ENCODE measurements at places on chromosomes 6 and 20. TPM values are rescaled to one million over a fixed set of nuclear protein-coding genes. Genes with fewer than 3 reads are reported as not detected.
A peak's percentile ranks its signal among the peaks of the same experiment; 100 is the strongest.

DNA sequence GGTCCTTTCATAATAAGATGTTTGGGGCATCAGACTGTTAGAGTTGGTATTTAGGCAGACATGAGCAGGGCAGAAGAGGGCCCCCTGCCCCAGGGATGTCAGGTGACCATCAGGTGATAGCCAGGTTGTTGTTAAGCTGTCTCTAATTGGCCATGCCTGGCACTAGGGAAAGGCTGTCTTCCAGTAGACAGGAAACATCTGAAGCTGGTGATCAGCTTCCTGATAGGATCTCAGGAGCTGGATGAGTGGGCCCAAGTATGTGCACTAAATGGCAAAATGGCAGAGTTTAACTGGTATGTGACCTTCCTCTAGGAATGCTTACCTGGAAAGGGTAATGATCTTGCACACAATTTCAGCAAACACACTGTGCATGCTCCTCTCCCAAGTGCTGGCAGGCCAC lies 190.7 kb downstream of the CDH26 start:
- no peak for DNase-seq
- H3K27ac ChIP-seq = no peak overlapping the region
- H3K36me3 ChIP-seq = no peaks in the 10 kb centered on the region
- no peaks in the 10 kb centered on the region for H3K27me3 ChIP-seq
- no peak overlapping the region for H3K4me3 ChIP-seq

CYP21A2 gene
- 0.61 TPM for total RNA-seq

GRCh38 chr20:2086980-2087377 lies 14.6 kb upstream of the STK35 start:
- no peak overlapping the region for H3K27ac ChIP-seq
- H3K36me3 ChIP-seq = no peaks in the 10 kb centered on the region
- H3K4me1 ChIP-seq = no peaks in the 10 kb centered on the region
- no peak overlapping the region for H3K4me3 ChIP-seq

DNA sequence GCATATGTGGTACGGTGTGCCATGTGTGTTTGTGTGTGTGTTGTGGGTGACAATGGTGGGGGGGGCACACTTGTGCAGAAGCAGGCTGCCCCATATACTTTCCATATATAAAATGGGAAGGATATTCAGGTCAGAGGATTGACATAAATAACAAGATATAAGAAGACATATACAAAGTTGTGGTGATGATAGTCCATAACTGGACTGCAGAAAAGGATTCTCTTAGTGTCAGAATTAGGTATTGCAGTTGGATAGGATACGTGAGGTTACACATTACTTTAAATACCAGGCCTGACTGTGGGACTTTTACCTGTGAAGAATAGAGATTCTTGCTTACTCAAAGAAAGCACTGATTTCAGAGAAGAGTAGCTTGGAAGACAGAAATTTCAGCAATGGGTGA lies 1260.3 kb downstream of the EPHA7 start:
- no peak overlapping the region for H3K4me3 ChIP-seq
- no peaks in the 10 kb centered on the region for H3K36me3 ChIP-seq
- H3K27ac ChIP-seq = no peak overlapping the region

SLC35A1 gene
- 48.9 TPM for total RNA-seq

GRCh38 chr6:99790679-99791078 lies 184.0 kb downstream of the PRDM13 start:
- no peaks in the 10 kb centered on the region for H3K36me3 ChIP-seq
- no peaks in the 10 kb centered on the region for H3K4me1 ChIP-seq
- H3K27me3 ChIP-seq = peaks cover 9% of the 10 kb centered on the region

- H3K27me3 ChIP-seq = no peaks in the 10 kb centered on the region
- H3K4me1 ChIP-seq = no peaks in the 10 kb centered on the region
- no peak overlapping the region for H3K4me3 ChIP-seq
- no peaks in the 10 kb centered on the region for H3K36me3 ChIP-seq
Measured at GRCh38 chr6:18485660-18486435, 98.7 kb downstream of the RNF144B start.

CRYBG1 gene
- total RNA-seq = 24.9 TPM

PTCRA gene
- 5.0 TPM for total RNA-seq

GHRH gene
- not detected for total RNA-seq

DNA sequence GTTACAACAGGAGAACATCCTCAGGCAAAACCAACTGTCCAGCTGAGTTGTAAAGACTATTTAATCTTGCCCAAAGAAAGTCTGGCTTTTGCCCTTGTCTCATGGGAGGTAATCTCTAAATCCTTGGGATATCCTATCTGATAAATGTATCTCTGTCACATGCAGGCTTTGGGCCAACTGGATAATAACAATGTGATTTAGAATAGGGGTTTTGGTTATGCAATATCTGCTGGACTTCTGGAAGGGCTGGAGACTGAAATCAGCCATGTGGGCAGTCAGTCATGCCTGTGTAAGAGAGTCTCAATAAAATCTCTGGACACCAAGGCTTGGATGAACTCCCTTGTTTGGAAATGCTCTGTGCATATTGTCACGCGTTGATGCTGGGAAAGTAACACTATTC lies 56.3 kb upstream of the PRL start:
- H3K4me1 ChIP-seq = peaks cover 8% of the 10 kb centered on the region
- DNase-seq = no peak
- no peaks in the 10 kb centered on the region for H3K36me3 ChIP-seq
- no peak overlapping the region for H3K4me3 ChIP-seq
- H3K27ac ChIP-seq = no peak overlapping the region
- no peaks in the 10 kb centered on the region for H3K27me3 ChIP-seq

TINAG gene
- not detected for total RNA-seq

GRCh38 chr20:40241596-40242343 lies 447.3 kb downstream of the MAFB start:
- H3K4me1 ChIP-seq = no peaks in the 10 kb centered on the region
- H3K4me3 ChIP-seq = no peak overlapping the region

DNA sequence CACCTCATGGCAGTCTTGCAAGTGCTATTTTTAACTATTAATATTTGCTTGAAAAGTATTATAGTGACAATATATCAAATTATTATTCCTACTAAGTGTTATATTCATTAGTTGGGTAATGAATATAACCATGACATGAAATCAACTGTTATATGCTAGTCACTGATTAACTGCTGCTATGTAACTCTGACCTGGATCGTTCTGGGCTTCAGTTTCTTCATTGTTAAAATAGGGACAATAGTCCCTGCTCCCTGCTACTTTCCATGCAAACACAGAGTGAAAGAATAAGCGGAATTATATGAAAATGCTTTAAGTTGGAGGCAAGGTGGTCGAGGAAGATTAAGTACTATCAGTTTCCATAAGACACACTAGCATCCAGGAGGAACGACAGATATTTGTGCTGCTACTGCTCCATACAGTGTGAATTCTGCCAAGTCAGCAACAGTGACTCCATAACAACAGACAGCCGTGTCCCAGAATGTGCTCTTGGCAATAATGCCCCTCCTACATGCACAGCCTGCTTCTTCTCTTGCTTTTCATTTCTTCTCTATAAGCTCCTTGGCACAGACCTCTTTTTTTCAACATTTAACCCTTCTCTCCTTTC lies 107.2 kb downstream of the CHD6 start:
- H3K4me1 ChIP-seq = peaks cover 26% of the 10 kb centered on the region
- no peaks in the 10 kb centered on the region for H3K27me3 ChIP-seq
- DNase-seq = no peak
- H3K4me3 ChIP-seq = no peak overlapping the region

- H3K27ac ChIP-seq = no peak overlapping the region
- H3K27me3 ChIP-seq = no peaks in the 10 kb centered on the region
- H3K4me3 ChIP-seq = no peak overlapping the region
- no peaks in the 10 kb centered on the region for H3K36me3 ChIP-seq
- DNase-seq = no peak
Measured at GRCh38 chr6:136317021-136317694, 27.5 kb upstream of the BCLAF1 start.

DNA sequence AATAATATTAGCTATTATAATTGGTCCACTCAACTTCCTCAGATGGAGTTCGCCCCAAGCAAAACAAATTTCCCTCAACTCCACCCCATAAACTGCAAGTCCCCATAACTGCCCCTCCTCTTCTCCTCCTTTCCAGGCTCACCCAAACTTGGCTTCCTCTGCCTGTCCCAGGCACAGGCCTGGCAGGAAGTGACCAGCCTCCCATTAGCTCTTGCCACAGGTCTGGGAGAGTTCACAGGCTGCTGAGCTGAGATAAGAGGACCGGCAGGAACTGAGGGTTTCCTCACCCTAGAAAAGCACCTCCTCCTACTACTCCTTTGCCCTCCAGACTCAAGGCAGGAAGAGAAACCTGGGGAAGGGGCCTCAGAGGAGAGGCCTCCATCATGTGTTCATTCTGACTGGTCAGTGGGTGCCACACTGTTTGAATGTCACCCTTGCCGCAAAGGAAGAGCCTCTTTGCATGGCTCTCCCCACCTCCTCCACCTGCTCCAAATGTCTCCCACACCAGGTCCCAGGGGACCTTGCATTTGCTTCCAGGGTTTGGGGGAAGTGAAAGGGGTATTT lies 24.5 kb upstream of the SMIM29 start:
- no peak overlapping the region for H3K4me3 ChIP-seq
- H3K27ac ChIP-seq = peak overlapping the region; percentile 36
- H3K4me1 ChIP-seq = peaks cover 4% of the 10 kb centered on the region
- no peaks in the 10 kb centered on the region for H3K36me3 ChIP-seq
- no peaks in the 10 kb centered on the region for H3K27me3 ChIP-seq

CCM2L gene
- total RNA-seq = 23.2 TPM

- DNase-seq = no peak
- H3K36me3 ChIP-seq = no peaks in the 10 kb centered on the region
- no peak overlapping the region for H3K4me3 ChIP-seq
- H3K27me3 ChIP-seq = no peaks in the 10 kb centered on the region
- no peaks in the 10 kb centered on the region for H3K4me1 ChIP-seq
Measured at GRCh38 chr20:57769756-57770155, 59.9 kb upstream of the PMEPA1 start.

DNA sequence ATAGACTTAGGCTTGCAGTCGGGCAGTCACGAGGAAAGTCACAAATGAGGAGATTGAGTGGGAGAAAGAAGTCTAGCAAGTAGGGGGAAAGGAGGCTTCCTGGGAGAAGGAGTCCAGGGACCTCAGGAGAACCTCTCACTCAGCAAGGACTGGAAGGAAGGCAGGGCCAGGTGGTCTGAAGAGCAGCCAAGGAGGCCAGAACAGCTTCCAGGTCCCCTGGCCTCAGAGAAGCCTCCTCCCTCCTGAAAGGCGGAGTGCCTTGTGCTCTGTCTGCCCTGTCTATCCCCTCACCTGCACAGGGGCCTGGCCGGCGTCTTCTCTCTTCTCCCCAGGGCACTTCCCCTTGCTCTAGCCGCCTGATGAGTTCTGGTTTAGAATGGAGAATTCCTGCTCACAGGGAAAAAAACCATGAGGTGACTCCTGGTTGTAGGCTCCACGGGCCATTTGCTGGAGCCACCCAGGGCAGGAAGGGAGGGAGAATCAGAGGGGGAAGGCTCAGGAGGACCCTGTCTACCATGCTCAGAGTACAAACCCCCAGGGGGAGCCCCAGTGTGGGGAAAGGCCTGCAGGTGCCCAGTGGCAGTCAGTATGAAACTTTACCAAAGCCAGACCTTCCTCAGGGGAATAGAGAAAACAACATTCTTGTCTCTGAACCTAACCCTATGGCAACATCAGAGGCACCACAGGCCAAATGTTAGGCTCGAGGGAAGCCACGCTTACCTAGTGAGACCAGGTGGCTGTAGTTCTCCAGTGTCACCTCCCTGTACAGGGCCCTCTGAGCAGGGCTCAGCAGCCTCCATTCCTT lies 11.2 kb downstream of the ZNF337 start:
- no peak overlapping the region for H3K27ac ChIP-seq
- no peaks in the 10 kb centered on the region for H3K27me3 ChIP-seq
- no peaks in the 10 kb centered on the region for H3K4me1 ChIP-seq

DNA sequence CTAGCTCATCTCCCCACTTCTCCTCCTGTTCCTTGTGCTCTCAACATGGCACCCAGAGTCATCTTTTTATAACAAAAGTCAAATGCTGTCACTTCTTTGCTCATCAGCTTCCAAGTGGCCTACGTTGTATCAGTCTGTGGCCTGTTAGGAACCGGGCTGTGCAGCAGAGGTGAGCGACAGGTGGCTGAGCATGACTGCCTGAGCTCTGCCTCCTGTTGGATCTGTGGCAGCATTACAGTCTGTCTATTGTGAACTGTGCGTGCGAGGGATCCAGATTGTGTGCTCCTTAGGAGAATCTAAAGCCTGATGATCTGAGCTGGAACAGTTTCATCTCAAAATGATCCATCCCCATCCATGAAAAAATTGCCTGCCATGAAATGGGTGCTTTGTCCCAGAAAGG lies 129.6 kb downstream of the FNDC1 start:
- no peaks in the 10 kb centered on the region for H3K36me3 ChIP-seq
- no peak overlapping the region for H3K4me3 ChIP-seq
- no peaks in the 10 kb centered on the region for H3K4me1 ChIP-seq
- no peak for DNase-seq

DNA sequence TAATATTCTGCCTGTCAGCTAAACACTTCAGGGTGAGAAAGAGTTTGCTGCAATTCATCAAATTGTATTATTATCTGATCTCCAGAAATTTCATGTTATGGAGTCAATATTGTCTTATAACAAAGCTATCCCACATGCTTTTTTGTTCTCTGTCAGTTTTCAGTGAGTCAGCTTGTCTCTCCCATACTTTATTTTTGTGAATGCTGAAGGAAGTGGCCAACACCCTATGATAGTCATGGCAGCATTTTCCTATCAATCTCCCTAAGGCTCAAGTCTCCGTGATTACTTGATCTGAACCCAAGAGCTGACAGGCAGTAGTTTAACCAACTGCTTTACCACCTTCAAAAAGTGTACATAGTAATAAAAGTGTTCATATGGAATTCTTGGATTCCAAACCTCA lies 42.2 kb downstream of the RFPL4B start:
- no peak overlapping the region for H3K27ac ChIP-seq
- no peaks in the 10 kb centered on the region for H3K4me1 ChIP-seq
- no peak overlapping the region for H3K4me3 ChIP-seq
- H3K36me3 ChIP-seq = no peaks in the 10 kb centered on the region

GRCh38 chr6:118903691-118904090 lies 9.7 kb downstream of the ASF1A start:
- peaks cover 19% of the 10 kb centered on the region for H3K4me1 ChIP-seq
- H3K36me3 ChIP-seq = peaks cover 80% of the 10 kb centered on the region
- no peak overlapping the region for H3K27ac ChIP-seq
- no peak for DNase-seq
- H3K27me3 ChIP-seq = no peaks in the 10 kb centered on the region

OR2J3 gene
- total RNA-seq = not detected

GRCh38 chr6:89360415-89360999 lies 8.0 kb upstream of the UBE2J1 start:
- DNase-seq = no peak
- H3K4me1 ChIP-seq = no peaks in the 10 kb centered on the region
- H3K27ac ChIP-seq = no peak overlapping the region
- no peak overlapping the region for H3K4me3 ChIP-seq

GRCh38 chr20:57450419-57450818 lies 59.2 kb downstream of the RBM38 start:
- no peak overlapping the region for H3K27ac ChIP-seq
- H3K27me3 ChIP-seq = no peaks in the 10 kb centered on the region
- peaks cover 4% of the 10 kb centered on the region for H3K4me1 ChIP-seq
- H3K4me3 ChIP-seq = no peak overlapping the region

All from upper lobe of right lung (tissue), 1 donor.